ENCODE measurements at places on chromosomes 13 and 19.
A peak's percentile ranks its signal among the peaks of the same experiment; 100 is the strongest.

- no peak for DNase-seq
These were observed 596 bp upstream of the GJB2 start for GRCh38 chr13:20193162-20193906.

GRCh38 chr19:56312787-56313657 is 1.6 kb downstream of the ZSCAN5A start:
- no peak for DNase-seq

DNA sequence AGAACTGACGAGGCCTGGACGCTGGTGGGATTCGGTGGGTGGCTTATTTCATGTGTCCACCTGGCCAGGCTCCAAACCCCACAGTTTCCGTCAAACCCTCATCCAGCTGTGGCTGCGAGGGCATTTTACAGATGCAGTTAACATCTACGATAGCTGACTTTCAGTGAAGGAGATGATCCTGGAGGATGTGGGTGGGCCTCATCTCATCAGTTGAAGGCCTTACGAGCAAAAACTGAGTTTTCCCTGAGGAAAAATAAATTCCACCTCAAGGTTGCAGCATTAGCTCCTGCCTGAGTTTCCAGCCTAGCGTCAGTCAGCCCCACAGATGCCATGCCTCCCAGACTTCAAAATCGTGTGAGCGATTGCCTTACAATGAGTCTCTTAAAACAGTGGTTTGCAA is 111.1 kb upstream of the PEG3 start:
- DNase-seq = no peak

GRCh38 chr13:43388282-43389034 is 365.1 kb downstream of the DNAJC15 start:
- no peak for DNase-seq

DNA sequence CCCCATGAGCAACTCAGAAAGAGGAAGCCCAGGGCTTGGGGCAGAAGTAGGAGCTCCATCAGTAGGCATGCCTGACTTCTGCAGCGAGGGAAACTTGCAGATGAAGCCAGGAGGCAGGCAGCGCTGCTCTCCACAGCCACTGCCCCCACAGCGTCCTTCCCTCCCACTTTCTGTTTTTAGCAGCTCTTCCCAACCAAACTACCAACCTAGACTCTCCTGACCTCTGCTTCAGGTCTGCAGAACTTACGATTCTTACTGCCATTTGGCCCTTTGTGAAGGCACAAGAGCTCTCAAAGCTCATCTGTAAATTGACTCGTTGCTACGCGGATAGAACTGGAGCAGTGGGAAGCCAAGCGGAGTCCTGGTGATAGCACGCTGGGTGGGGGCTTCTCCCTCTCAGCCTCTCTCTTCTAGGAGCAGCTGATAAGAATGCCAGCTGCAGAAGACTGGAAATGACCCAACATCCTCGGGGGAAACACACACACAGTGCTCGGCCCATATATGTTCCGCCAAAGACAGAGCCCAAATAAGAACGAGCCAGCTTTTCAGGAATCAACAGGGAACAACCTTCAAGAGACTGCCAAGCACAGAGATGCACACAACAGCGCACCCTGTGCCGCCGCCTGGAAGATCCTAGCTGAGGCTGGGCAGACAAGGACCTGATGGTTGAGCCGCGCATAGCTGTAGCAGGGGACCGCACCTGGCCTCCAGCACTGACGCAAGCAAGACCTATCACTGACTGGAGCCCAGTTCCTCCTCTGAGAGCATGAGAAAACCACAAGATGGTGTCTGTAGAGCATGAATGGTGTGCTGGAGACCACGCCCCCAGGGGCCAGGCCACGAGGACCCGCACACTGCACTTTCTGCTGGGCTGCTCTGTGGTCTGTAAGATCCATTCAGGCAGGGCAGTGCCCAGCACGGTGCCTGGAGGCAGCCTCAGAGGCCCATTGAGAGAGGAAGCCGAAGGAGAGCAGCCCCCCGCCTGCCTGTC is 15.9 kb upstream of the SLC35E1 start:
- peak; percentile 74 for DNase-seq

DNA sequence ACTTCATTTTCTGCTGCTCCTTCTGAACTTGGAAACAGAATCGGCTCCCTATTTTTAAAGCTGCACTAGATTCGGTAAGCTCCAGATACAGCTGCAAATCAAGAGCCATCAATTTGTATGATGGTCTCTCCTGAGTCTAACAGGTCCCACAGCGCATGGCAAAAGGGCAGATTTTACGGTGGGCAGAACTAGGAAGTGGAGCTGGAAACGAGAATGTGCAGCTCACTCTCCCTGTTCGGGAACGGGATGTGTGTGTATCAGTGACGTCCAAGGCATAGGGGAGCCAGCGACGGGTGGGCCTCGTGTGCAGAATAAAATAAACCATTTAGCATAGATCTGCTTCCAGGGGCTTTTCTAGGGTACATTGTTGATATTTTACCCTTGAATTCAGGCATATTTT is 74.2 kb downstream of the COL4A1 start:
- no peak for DNase-seq

DNA sequence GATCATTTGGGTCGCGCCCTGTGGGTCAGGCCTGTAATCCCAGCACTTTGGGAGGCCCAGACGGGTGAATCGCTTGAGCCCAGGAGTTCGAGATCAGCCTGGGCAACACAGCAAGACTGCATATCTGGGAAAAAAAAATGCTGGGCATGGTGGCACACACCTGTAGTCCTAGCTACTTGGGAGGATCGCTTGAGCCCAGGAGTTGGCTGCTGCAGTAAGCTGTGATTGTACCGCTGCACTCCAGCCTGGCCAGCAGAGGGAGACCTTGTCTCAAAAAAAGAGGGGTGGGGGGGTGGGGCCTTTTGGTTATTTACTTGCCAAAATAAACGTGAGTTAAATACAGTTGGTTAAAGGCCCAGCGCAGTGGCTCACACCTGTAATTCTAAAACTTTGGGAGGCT is 9.8 kb upstream of the ZNF544 start:
- no peak for DNase-seq

DNA sequence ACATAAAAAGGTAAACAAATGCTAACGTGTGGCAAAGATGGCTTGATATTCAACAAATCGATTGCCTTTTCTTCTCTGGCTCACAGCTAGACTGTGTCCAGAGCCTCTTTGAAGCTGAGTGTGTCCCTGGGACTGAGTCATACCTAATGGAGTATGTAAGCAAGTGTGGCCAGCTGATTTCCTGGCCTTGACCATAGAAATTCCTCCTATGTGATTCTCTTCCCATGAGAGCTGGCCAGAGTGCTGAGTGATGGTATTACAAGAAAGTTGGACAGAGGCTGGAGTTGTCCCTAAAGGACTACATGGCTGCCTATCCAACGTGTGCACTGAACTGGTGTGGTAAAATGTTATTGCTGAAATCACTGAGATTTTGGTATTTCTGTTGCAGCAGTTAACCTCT is 320.1 kb upstream of the SLC10A2 start:
- no peak for DNase-seq

- DNase-seq = no peak
These were observed 4.8 kb downstream of the FFAR3 start for GRCh38 chr19:35363001-35363590.

DNA sequence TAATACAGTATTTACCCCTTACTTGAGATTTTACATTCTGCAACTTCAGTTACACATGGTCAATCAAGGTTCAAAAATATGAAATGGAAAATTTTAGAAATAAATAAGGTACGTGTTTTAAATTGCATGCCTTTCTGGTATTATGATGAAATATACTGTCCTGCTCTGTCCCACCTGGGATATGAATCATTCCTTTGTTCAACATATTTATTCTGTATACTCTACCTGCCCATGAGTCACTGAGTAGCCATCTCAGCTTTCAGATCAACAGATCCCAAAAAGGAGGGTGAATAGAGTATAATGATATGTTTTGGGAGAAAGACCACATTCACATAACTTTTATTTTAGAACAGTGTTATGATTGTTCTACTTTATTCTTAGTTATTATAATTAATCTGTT is 37.8 kb downstream of the STOML3 start:
- no peak for DNase-seq

GRCh38 chr19:44644402-44645016 is 799 bp downstream of the PVR start:
- DNase-seq = no peak

- no peak for DNase-seq
These were observed 8.6 kb downstream of the CRB3 start for GRCh38 chr19:6472713-6473112.

DNA sequence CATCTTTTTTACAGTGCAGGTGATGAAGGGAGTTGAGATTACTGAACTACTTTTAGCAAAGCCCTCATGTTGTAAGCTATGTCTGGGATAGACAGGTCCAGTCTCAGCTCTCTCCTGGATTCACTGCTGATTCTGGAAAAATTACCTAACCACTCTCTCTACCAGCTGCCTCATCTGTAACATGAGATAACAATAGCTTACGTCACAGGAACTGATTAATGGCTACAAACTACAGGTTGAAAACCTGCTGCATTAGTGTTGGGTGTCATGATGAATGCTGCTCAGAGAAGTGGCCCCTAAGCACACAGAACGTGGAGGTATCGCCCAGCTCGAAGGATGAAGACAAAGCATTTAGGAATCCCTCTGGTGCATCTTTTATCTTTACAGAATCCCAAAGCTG is 277.8 kb downstream of the ABCC4 start:
- no peak for DNase-seq

DNA sequence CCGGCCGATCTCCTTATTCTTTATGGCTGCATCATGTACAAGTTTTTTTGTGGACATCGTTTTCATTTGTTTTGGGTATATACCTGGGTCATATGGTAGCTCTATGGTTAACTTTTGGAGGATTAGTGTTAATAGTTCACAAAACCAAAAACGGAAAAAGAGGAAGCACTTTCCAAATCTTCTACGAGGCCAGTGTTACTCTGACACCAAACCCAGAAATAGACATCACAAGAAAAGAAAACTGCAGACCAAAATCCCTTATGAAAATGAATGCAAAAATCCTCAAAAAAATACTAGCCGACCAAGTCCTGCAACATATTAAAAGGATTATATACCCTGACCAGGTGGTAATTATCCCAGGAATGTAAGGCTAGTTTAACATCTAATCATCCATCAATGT is 29.8 kb downstream of the ADGRE2 start:
- DNase-seq = no peak

DNA sequence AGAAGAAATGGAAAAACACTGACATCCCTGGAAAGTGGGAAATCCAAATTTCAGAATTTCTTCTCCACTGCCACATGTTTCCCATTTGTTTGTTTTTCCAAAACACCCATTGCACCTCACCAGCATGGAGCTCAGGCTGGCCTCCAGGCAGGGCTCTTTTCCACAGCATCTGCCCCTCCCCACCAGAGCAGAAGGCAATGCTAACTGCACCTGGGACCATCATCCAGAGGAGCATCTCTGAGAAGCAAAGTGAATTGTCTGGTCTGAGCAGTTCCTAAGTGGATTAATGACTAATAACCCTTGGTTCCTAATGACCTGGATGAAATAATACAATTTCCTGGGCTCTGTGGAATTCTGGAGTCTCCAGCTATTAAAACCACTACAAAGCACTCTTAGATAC is 8.8 kb upstream of the CYSLTR2 start:
- no peak for DNase-seq

DNA sequence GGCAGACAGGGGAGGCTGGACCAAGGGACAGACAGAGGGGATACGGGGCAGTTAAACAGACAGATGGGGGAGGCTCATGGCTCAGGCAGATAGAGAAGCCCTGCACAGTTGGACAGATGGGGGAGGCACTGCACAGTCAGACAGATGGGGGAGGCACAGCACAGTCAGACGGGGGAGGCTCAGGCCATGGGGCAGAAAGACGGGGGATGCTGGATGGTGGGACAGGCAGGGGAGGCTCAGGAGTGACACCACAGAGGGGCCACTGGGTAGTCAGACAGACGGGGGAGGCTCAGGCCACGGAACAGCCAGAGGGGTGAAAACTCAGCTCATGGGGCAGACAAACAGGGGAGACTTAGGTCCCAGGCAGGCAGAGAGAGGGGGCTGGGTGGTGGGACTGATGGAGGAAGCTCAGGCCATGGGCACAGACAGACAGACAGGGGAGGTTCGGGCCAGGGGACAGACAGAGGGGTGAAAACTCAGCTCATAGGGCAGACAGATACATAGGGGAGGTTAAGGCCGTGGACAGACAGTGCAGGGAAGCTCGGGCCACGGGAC is 886 bp downstream of the MFSD12 start:
- no peak for DNase-seq

DNA sequence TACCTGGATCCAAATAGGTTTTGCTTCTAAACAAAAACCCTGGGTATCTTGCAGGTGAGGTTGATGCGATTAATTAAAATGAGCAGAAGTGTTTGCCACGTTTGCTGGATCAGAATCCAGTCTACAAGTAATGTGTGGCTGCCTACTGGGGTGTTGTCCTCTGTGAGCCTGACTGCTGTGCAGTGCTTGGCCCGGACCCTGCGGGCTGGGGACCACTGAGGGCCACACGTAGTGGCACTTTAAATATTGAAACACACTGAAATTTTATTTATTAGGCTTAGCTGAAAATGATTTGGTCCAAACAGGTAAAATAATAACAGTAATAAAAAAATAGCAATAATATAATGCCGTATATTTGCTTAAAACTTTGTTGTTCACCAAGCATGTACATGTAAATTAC is 338.0 kb downstream of the MYO16 start:
- no peak for DNase-seq

DNA sequence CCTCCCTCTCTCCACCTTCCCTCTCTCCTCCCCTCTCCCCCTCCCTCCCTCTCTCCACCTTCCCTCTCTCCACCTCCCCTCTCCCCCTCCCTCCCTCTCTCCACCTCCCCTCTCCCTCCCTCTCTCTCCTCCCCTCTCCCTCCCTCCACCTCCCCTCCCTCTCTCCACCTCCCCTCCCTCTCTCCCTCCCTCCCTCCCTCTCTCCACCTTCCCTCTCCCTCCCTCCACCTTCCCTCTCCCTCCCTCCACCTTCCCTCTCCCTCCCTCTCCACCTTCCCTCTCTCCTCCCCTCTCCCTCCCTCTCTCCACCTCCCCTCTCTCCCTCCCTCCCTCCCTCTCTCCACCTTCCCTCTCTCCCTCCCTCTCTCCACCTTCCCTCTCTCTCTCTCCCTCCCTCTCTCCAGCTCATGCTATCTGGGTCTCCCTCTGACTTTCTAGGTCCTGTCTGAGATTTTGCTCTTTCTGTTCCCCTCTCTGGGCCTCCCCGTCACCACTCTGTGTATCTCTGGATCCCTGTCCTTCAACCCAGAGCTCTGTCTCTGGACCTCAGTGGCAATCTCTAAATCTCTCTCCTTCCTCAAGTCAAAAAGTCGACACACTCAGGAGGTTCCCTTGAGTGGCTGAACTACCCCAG is 3.5 kb upstream of the CNOT3 start:
- DNase-seq = no peak
